Left kidney (tissue), 8 donors: ENCODE measurements at places on chromosomes 16 and 17.
A peak's percentile ranks its signal among the peaks of the same experiment; 100 is the strongest.

GRCh38 chr17:76240461-76241203, at the start of gene RNF157:
Gene RNF157, minus strand, starts transcription at chr17:76240493. Its CDS starts 253 bp downstream, at chr17:76240240.
- DNase-seq: no peak

- DNase-seq: no peak
These were observed 6.8 kb downstream of the PPP4C start for GRCh38 chr16:30082545-30083090.

DNA sequence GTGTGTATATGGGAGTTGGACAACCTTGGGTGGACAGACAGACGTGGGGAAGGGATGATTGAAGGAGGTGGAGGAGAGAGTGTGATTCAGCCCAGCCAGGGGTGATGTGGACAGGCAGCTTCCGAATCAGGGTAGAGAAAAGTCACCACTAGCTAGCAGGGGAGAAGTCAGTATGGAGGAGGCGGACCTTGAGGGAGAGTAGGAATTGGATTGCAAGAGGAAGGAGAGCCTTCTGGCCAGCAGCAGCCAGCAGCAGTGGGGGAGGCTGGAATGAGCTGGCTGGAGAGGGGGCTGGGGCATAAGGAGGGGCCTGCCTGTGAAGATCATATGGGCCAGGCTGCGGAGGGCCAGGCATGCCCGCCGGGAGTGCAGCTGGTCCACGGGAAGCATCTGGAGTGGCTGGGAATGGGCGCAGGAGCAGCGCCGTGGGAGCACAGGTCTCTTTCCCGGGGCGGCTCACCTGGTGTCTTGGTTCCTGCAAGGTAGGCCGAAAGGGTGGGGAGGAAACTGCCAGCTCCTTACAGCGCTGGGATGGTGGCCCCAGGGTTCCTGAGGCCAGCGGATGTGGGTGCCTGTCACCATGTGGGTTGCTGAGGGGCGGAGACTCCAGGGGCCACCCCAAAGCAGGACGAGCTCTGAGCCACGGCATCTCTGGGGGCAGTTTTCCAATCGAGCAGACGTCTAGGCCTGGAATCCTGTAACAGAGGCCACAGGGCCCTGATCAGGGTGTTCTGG, 235.3 kb downstream of the SEC14L1 start:
- peak; percentile 67 for DNase-seq

- DNase-seq: no peak
These were observed 3.4 kb downstream of the CHST6 start for GRCh38 chr16:75491876-75492275.

GRCh38 chr16:68233085-68233834, 2.7 kb downstream of the ESRP2 start:
- no peak for DNase-seq

DNA sequence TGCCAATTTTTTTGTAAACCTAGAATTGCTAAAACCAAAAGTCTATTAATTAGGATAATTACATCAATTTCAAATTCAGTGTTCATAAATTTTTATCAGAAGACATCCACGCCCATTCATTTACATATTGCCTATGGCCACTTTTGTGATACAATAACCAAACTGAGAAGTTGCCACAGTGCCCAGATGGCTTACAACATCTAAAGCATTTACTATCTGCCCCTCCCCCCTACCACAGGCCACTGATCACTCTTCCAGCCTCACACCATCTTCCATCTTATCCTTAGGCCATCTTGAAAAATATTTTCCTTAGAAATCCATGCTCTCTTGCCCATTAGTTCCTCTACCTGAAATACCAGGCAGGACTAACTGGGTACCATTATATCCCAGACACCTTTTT, 6.3 kb upstream of the PRKAR1A start:
- no peak for DNase-seq

DNA sequence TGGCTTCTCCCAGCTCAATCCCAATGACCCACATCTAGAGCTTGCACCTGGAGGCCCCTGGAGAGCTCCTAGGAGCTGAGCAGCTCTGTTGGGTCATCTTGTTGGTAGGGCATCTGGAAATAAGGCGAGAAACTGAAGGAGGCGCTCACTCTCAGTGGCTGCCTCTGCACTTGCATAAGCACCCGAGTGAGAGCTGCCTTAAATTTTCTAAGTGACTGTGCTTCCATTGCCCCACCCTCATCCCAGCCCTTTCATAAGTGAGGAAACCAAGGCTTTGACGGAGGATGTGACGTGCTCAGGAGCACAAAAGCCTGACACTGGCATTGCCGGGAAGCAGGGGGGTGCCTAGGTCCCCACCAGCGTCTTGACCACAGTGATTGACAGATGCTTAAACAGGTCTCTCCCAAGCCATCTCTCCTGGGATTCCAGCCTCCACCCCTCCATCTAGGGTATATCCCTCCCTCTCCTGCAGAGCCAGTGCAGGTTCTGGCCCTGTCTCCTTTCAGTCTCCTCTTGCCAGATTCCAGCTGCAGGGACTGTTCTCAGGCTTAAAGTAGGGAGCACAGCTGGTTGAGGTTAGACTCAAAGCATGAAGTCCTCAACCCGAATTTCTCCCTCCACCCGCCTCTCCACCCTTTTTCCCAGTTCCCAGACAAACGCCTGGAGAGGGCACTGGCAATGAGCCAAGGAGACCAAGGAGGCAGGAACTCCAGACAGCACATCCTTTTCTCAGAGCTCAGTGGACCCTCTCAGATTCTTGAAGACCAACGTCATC, 113.7 kb downstream of the IRX5 start:
- DNase-seq: no peak

- DNase-seq: no peak
These were observed 45.3 kb upstream of the ZCCHC14 start for GRCh38 chr16:87538160-87538559.

DNA sequence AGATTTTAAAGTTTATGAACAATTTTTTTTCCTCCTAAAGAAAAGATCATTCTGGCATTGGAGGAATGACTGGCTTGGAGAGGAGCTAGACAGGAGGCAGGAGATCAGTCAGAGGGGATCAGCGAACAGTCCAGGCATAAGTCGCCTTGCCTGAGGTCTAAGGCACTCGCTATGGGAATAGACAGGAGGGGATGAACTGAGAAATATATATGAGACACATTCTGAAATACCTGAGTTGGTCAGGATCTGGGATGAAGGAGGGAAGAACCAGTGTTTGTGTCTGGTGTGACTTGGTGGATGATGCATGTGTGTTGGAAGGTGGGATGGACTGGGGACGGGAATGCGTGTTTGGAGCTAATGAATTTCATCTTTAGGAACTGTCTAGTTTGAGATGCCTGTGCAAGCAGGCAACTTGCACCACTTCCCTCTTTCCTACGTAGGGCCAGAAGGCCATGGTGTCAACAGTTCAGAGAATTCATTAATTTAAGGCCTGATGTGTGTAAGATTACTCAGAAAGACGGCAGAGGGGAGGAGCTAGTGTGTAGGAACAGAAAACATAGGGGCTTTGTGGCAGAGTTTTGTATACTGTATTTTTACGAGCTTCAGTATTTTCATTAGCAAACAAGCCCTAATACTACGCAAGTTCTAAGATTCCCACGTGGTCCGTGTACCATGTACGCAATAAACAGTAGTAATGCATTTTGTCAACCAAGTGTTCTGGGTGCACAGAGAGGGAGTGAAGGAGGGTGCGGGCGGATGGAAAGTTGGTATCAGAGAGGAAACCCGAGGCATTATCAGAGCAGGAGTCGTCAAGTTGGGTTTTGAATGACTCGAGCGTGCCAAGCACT, 825 bp downstream of the HEATR6 start:
- DNase-seq: no peak

- no peak for DNase-seq
These were observed 89.3 kb upstream of the PLEKHM1 start for GRCh38 chr17:45579529-45580495.

DNA sequence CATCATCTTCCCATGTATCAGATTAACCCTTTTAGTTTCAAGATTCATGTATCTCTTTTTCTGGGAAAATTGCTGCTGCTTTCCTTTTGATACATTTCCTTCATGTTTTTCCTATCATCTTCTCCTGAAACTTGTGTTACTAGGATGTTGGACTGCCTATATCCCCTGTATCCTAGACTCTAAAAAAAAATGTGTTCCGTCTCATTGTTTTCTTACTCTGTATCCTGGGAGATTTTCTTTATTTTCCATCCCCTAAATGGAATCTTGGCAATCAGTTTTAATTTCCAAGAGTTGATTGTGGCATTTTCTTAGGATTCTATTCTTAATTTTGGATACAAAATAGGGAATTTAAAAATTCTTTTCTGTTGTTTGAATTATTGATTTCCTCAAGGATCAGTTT, 36.8 kb downstream of the MAP2K4 start:
- DNase-seq: no peak

DNA sequence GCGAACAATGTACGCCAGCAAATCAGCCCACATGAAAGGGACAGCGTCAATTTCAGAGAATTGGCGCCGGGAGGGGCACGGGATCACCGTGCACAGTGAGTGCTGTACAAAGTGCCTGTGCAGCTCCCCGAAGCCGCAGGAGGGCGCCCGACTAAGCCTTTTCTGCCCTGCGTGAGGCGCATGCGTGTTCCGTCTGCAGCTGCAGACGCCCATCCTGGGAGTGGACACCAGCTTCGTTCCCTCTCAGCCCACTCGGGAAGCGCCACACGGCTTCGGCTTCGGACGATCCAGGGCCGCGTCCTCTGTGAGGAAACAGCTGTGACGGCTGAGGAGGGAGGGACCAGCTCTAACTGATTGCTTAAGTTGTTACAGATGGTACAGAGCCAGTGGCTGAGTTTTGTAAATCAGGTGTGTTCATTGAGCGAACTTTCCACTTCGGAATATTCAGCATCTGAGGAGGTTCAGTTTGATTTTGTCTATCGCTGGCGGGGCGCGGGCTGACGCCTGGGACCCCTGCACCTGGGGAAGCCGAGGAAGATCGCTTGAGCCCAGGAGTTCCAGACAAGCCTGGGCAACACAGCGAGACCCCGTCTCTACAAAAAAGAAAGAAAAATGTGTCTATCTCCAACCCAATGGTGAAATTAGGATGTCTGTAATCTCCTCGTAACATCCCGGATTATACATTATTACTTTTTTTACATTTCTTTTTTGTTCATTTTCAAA, 15.4 kb upstream of the ZNF287 start:
- peak; percentile 92 for DNase-seq

- no peak for DNase-seq
These were observed 28.5 kb upstream of the NAT9 start for GRCh38 chr17:74804683-74805082.

GRCh38 chr17:75240394-75241142, 20.8 kb downstream of the GGA3 start:
- DNase-seq: no peak

GRCh38 chr17:59369031-59369975, 37.8 kb downstream of the YPEL2 start:
- DNase-seq: no peak

DNA sequence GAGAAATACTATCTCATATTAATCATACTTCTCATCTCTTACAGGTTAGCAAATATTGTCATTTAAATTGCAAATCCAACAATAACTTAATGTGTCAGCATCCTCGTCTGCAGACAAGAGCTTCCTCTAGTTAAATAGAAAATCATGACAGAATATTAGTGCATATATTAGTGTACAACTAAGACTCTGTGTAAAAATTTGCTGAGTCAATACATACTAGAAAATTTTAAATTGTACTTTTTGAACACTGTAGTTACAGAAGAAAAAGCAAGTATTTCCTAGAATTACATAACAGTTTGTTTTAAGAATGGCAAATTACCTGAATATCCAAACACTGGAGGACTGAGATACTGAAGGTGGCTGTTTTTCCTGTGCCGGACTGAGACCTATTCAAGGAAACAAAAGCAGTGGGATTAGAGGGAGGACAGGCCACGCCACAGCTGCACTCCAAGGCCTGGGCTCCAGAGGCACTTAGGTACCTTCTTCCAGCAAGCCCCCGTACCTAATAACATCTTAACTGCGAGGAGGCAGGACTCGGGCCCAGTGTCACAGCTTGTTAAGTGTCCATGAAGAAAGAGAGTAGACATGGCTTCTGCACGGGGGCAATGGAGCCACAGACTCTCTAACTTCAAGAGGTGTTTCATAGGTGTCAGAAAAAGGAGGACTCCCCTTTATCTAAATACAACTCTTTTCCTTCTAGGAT, 5.3 kb downstream of the EIF4A3 start:
- DNase-seq: no peak

- no peak for DNase-seq
These were observed 4.5 kb downstream of the PRKAR1A start for GRCh38 chr17:68516732-68517131.

- no peak for DNase-seq
These were observed 671.8 kb downstream of the HS3ST4 start for GRCh38 chr16:26363581-26363980.

- no peak for DNase-seq
These were observed 13.4 kb downstream of the USP43 start for GRCh38 chr17:9658593-9659211.
